ENCODE measurements at places on chromosomes 1 and 21.

DNA sequence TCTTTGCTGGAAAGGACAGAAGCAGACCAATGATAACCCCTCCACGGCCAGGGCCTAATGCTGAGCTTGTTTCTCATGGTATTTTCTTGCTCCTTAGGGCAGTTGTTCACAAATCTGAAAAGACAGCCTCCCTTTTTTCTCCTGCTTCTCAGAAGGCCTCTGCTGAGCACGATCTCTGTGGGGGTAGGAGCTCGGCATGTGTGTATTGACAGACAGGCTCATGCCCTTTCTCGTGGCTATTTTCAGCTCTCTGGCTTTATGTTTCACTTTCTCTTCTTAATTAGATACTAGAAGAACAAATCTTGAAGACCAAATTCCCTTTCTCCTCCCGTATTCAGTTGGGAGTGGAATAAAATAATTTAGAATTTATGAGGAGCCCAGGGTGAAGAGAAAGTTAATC, 768 bp upstream of the RIIAD1 start:
- DNase-seq = no peak

- DNase-seq = no peak
These were observed 23.2 kb downstream of the TRIT1 start for GRCh38 chr1:39859859-39860812.

DNA sequence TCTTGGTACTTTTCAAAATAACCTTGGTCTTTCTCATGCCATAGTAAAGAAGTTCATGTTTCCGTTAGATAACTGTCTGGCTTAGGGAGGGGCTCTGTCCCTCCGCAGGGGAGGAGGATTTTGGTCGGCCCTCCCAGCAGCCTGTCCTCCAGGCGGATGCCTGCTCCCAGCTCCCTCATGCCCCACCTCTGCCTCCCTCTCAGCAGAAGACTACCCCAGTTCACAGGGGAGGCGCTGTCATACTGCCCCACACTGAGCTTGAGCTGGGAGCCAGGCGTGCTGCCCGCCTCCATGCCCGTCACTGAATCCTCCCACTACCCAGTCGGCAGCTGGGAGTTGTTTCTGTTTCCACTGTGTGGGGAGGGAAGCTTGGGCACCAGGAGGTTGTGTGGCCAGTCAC, 127.3 kb downstream of the CAMTA1 start:
- DNase-seq = no peak

DNA sequence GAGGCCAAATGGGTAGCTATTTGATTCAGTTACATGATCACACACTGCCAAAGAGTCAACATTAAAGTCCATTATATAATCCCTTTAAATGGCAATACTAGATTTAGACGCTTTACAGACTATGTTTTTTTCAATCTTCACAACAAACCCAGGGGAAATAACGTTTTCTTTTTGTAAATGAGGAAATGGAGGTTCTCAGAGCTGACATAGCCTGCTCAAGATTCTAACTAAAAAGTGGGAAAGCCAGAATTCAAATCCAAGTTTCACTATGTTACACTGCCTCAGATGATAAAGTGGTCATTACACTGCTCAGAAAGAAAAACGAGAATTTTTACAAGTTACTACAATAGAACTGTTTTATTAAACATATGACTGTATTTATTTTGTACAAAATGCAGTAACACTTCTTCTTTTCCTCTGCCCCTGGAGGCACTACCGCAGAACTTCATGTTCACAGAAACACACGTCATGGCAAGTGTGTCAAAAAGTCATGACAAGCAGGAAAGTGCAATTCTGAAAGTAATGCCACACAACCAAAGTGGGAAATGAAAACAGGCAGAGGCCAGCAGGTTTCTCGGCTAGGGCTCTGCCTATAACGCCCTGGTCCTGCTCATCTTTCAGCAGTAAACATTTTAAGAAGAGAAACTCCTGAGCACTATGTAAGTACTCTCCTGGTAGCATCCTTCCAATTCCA, 19.0 kb downstream of the THEMIS2 start:
- no peak for DNase-seq

DNA sequence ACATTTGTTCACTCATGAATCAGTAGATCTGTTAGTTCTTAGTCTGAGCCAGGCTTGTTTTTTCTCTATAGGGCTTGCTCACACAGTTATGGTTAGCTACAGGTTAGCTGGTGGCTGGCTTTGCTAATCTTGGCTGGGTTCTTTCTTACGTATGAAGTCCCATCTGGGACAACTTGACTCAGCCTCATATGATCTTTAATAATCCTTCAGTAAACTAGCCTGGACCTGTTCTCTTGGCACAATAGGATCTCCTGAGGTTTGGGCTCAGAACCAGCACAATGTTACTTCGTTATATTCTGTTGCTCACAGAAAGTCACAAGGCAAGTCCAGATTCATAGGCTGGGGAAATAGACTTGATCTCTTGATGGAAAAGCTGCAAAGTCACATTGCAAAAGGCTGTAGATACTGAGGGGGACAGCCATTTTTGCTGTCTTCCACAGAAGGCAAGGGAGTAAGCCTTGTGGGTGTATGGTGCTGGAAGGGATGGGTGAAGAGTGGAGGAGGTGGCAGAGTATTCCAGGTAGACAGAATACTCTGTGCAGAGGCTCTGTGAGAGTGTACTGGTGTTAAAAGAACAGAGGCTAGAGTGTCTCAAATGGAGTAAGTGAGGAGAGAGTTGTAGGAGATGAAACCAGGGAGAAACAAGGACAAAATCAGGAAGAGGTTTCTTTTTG, 24.4 kb downstream of the EFCAB7 start:
- no peak for DNase-seq

DNA sequence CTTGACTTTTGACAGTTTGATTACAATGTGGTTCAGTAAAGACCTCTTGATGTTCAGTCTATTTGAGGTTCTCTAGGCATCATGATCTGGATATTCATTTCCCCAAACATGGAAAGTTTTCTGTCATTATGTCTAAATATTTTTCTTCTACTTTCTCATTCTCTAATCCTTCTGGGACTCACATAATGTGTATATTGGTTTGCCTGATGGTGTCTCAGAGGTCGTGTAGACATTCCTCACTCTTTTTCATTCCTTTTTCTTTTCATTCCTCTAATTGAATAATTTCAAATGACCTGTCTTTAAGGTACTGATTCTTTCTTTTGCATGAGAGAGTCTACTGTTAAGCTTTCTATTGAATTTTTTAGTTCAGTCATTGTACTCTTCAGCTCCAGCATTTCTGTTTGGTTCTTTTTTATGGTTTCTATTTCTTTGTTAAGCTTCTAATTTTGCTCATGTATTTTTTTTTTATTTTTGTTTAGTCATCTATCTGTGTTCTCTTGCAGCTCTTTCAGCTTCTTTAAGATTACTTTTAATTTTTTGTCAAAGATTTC, 158.4 kb downstream of the GDAP2 start:
- DNase-seq = no peak

- no peak for DNase-seq
These were observed 1016.1 kb downstream of the KCNT2 start for GRCh38 chr1:195591917-195592672.

Data from substantia nigra (tissue), 51 donors.